SK-N-SH (cell line): ENCODE measurements at places on chromosomes 4 and X.

DNA sequence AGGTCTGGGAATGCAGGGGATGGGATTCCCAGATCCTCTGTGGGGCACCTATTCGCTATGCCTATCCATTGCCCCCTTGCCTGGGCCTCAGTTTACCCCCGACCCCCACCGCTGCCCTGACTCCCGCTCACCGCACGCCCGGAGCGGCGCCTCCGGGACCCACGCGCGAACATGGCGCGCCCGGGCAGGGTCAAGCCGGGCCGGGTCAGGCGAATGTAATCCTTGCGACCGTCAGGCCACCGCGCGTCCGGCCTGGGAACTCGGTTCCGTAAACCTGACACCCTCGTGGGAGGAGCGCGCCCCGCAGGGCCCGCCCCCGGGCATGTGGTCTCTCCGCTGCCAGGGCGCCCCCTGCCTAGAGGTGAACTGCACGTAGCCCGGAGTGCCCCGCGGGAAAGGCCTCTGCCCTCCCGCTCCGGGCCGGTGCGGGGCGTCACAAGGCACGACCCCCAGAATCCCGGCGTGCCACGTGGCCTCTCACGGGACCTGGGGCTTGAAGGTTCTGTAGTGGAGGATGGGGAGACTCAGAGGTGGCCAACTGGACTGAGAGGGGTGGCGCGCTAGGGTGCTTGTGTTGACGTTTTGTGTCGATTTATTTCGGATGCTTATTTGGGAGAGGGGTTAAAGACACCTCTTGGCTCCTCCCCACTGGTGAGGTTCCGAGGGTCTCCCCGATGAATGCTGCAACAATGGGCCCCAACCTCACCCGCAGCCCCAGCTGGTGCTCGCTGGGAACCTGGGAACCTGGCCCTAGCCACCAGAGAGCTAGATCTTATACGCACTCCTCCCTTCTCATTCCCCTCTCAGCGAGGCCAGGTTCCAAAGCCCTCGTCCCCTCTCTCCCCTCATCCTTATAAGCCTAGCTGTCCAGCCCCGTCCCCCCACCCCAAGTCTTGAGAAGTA is at the start of gene PRICKLE3:
PRICKLE3 (minus strand) TSS at position 249 of the 903 bp plus-strand sequence; CDS start at position 173, 76 bp downstream.
- DNase-seq = no peak

DNA sequence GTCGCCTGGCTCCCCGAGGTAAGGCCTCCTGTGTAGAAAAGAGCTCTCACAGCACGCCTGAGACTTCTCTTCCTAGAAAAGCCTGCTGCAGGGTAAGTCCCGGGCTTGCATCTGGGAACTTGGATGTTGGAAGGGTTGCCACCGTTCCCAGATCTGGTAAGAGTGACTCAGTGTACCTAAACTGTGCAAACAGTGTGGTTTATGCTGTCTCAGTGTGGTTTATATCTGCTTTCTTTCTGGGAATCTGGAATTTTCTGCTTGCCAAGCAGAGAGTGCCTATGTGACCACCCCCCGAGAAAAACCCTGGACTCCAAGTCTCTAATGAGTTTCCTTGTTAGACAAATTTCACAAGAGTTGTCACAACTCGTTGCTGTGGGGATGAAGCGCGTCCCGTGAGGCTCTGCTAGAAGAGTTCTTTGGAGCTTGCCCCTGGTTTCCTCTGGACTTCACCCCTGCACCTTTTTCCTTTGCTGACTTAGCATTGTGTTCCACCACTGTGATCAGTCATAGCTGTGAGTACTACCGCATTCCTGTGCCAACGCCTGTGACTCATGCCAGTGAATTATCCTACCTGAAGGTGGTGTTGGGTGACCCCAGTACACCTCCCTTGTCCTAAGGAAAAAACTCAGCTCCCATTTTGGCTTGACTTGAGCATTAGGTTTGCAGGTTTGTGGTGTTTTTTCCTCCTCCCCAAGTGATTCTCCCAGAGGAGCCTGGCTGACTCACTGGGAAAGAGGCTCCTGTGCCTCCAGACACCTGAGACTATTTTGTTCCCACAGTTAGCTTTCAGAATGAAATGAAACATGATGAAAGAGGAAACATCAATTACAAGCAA is 14.5 kb downstream of the SLC2A9 start:
- no peak for DNase-seq

GRCh38 chr4:13171292-13172057 is 312.7 kb downstream of the RAB28 start:
- DNase-seq = no peak

- DNase-seq = no peak
Measured at GRCh38 chrX:151132531-151132930, 43.9 kb upstream of the GPR50 start.

DNA sequence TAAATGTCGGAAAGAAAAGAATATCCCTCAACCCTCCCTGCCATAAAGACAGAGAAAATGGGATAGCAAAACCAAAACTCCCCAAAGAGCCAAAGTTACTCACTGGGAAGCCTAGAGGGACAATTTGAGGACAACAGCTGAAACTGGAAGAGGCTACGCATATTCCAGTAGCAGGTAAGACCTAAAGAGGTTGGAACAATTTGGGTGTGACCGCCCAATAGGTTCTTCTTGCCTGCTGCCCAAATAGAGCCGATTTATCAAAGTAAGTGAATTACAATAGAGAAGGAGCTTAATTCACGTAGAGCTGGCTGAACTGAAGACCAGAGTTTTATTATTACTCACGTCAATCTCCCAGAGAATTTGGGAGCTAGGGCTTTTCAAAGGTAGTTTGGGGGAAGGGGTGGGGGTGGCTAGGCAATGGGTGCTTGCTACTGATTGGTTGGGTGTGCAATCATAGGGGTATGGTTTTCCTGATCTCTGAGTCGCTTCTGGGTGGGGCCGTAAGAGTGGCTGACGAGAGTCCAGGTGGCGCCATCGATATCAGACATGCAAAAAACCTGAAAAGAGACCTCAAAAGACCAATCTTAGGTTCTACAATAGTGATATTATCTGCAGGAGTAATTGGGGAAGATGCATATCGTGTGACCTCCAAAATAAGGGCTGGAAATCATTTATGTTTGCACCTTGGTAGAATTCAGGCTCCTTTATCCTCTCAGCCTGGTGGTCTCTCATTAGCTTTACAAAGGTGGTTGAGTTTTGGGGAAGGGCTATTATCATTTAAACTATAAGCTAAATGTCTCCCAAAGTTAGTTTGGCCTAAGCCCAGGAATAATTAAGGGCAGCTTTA is 39.0 kb upstream of the SLC7A3 start:
- DNase-seq = no peak

- peak; percentile 22 for DNase-seq
Measured at GRCh38 chr4:150106886-150107285, 28.6 kb downstream of the DCLK2 start.
